ENCODE measurements at places on chromosomes 5 and 9. TPM values are rescaled to one million over a fixed set of nuclear protein-coding genes. Genes with fewer than 3 reads are reported as not detected.

The DIPK1B gene
- total RNA-seq = 11.1 TPM

The SH3PXD2B gene
- total RNA-seq = 17.8 TPM

The CATSPER3 gene
- total RNA-seq = 0.67 TPM

The BSPRY gene
- 0.03 TPM for total RNA-seq

The SPINK7 gene
- total RNA-seq = not detected

The FST gene
- total RNA-seq = 11.0 TPM

The FAM153A gene
- not detected for total RNA-seq

The FOXD4L6 gene
- total RNA-seq = not detected

The ADGRD2 gene
- not detected for total RNA-seq

The SRA1 gene
- 62.1 TPM for total RNA-seq

The PIP5KL1 gene
- total RNA-seq = 1.1 TPM
